Mesenteric fat pad (tissue), 1 donor: ENCODE measurements at places on chromosomes 7 and 10. TPM values are rescaled to one million over a fixed set of nuclear protein-coding genes. Genes with fewer than 3 reads are reported as not detected.

DNA sequence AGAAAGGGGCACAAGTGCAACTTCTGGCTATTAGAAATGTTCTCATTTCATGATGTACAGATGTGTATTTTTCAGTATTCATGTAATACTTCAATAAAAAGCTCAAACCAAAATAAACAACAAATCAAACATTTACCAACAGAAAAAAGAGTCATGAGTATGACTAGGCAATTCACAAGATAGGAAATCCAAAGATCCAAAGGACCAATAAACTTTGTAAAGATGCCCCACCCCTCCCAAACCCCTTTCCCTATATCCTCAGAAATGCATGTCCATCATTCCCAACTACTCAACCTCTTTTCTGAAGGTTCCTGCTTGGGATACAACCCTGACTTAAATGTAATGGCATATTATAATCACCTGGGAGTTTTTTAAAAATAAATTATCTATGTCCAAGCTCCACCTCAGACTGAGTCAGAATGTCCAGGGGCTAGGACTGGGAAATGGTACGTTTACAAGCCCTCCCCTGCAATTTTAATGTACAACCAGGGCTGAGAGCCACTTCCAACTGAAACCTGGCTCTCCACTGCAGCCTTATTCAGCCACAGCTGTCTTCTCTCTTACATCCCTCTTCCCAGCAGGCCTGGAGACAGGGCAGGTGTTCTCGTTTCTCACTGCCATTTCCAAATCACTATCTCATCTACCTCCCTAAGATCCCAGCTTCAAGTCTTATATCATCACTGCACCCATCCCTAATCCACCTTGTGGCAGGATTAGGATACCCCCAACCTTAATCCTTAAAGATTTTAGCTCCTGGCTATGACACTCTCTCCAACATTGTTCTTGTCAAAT is 36.5 kb downstream of the COA1 start:
- no peak for DNase-seq

- no peak for DNase-seq
Observed at GRCh38 chr7:113414401-113415035, 296.2 kb upstream of the SMIM30 start.

DNA sequence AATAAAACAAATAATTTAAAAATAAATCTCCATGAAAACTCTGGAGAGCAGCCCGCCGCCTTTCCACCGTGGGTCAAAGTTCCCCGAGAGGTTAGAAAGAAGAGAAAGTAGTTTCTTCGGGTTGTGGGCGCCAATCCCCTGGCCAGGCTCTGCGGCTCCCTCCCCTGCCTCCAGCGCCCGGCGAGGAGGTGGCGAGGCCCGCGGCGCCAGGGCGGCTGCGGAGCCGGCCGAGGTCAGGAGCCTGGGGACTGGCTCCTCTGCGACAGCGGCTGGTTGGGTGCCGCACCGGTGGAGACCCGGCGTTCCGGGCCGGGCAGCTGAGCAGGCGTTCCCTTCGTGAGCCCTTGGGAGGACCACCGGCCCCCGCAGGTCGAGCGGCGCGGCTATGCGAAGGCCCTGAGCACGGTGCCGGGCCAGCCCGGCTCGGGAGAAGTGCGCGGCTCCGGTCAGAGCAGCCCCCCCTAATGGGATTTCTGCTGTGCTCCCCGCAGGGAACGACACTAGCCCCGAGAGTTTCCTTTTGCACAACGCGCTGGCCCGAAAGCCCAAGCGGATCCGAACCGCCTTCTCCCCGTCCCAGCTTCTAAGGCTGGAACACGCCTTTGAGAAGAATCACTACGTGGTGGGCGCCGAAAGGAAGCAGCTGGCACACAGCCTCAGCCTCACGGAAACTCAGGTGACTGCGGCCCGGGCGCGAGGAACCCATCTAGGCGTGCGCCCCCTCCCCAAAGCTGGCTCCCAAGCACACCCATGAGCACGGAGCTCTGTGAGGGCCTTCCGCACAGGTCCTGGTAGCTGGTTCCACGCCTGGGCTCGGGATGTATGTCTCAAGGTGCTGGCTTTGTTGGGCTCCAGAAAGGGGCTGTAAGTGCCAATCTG is 2.8 kb downstream of the EMX2 start:
- peak; percentile 87 for DNase-seq

DNA sequence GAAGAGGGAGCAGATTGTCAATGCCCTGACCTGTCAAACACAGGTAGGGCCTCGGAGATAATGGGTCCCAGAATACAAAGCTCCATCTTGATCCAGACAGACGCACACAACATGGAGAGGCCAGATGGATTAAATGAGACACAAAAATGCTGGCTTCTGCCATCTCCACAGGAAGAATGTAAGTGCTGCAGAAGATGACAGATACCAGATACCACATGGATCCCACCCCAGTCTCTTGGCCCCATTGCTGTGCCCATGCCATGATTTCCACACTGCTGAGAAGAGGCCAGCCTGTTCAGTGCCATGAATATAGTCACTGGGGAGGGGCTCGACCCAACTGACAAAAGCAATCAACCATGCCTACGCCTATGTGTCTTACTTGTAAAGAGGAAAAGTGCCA is 487.9 kb downstream of the PARD3 start:
- no peak for DNase-seq

GRCh38 chr7:1512781-1513656 is 8.8 kb upstream of the INTS1 start:
- DNase-seq: no peak

DNA sequence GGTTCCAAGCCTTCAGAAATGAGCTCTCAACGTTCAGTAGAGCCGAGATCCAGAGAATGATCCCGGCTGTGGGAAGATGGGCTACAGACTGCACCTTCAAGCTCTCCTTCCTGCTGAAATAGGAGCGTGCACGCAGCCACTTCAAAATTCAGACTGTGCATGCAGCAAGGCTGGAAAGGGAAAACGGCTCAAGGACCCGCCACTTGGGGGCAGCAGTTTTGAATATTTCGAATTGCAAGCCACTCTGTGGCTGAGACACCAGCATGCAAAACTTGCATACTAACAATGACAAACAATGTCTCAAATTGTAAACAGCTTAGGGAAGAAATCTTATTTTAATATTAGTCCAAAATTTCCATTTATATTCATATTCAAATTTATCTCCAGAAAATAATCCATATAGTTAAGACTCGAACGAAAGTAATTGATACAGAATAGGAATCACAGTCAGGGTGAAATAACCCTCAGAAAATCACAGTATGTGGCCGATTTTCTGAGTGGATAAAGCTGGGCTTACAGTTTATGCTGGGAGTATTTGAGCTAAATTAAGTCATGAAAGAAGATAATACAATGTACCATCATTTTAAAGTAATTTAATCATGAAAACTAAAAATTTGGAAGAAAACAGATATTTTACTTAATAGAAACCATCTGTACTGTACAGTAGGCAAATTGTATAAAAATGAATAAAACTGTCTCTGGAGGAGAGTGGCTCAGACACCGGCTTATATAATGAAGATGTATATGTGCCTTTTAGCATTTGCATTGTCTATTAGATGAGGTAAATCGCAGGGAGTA is 137.9 kb upstream of the MKI67 start:
- DNase-seq: no peak

- no peak for DNase-seq
Observed at GRCh38 chr10:89001729-89002072, 11.1 kb downstream of the FAS start.

- DNase-seq: no peak
Observed at GRCh38 chr10:119425881-119426170, 116.7 kb downstream of the RGS10 start.

Gene AQP1
- 140 TPM for total RNA-seq

Gene ADCY1
- 3.3 TPM for total RNA-seq

DNA sequence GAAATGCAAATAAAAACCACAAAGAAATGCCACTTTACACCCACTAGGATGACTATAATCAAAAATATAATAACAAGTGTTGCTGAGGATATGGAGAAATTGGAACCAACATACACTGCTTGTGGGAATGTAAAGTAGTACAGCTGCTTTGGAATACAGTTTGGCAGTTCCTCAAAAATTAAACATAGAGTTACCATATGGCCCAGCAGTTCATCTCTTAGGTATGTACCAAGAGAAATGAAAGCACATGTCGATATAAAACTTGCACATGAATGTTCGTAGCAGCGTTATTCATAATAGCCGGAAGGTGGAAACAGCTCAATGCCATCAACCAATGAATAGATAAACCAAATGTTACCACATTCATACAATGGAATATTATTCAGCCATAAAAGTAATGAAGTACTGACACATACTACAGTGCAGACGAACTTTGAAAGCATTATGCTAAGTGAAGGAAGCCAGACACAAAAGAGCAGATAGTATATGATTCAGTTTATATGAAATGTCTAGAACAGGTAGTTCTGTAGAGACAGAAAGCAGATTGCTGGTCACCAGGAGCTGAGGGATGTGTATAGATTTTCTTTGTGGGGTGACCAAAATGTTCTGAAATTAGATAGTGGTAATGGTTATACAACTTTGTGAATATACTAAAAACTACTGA is 12.4 kb downstream of the BCAP29 start:
- no peak for DNase-seq

DNA sequence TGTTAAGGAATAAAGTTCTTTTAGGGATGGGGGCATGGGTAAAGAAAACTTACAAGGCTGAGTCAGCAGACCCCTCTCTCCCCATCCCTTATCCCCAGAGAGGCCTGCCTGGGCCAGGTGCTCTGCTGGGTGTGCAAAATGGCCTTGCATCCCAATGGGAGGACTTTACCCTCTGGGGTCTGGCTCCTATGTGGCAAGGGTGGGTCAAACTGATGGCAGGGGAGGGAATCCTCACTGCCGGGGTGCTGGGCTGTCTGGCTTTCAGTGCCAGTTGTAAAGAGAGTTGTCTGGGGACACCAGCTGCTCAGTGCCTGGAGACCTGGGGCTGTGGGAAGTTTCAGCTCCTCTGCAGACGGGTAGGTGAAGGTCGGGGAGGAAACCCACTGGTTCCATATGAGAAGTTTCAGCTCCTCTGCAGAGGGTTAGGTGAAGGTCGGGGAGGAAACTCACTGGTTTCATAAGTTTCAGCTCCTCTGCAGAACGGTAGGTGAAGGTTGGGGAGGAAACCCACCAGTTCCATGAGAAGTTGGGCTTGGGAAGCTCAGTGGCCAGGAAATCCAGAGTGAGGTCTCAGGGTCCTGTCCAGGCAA is 127.2 kb upstream of the PODXL start:
- peak; percentile 47 for DNase-seq

Gene IDI2
- total RNA-seq: not detected

- no peak for DNase-seq
Observed at GRCh38 chr7:137343281-137343841, at the start of gene PTN. PTN (minus strand) TSS chr7:137343733; CDS start chr7:137254973, 88,760 bp downstream.

- no peak for DNase-seq
Observed at GRCh38 chr10:118800920-118801319, 46.1 kb upstream of the CACUL1 start.

Gene SSBP1
- total RNA-seq: 80.2 TPM

Gene CUBN
- total RNA-seq: 3.5 TPM

GRCh38 chr7:36860681-36861080 is 136.4 kb upstream of the AOAH start:
- no peak for DNase-seq

Gene SUV39H2
- total RNA-seq: 8.6 TPM

- no peak for DNase-seq
Observed at GRCh38 chr7:104179178-104179577, 28.6 kb downstream of the ORC5 start.
